A549 treated with GW870086 at 1 μM for 4 hours (cell line): ENCODE measurements at places on chromosomes 7 and 10. TPM values are rescaled to one million over a fixed set of nuclear protein-coding genes. Genes with fewer than 3 reads are reported as not detected.

UPK3BL2 gene
- total RNA-seq: 1.3 to 3.3 TPM (median 2.3 TPM) in 5 replicates

SPDYE9 gene
- total RNA-seq: not detected in 5 replicates

GOLGA7B gene
- total RNA-seq: 3.1 to 4.7 TPM (median 4.1 TPM) in 5 replicates

SLC18A3 gene
- not detected in 5 replicates for total RNA-seq

GDF2 gene
- total RNA-seq: not detected in 5 replicates

GIMAP7 gene
- total RNA-seq: not detected in 5 replicates

C10orf62 gene
- 0.11 TPM in 1 of 5 replicates, not detected in the others for total RNA-seq

ARHGAP22 gene
- 2.9 to 4.8 TPM (median 4.3 TPM) in 5 replicates for total RNA-seq

CALML5 gene
- total RNA-seq: not detected in 5 replicates

ZSCAN21 gene
- total RNA-seq: 9.7 to 11.0 TPM (median 10.2 TPM) in 5 replicates

ARHGEF35 gene
- total RNA-seq: 0.25 to 0.49 TPM (median 0.33 TPM) in 5 replicates

LFNG gene
- total RNA-seq: 15.4 to 26.6 TPM (median 25.4 TPM) in 5 replicates

CPVL gene
- total RNA-seq: 0.21 to 0.55 TPM (median 0.44 TPM) in 4 of 5 replicates, not detected in the other

RPEL1 gene
- total RNA-seq: 0.07 to 0.09 TPM in 2 of 5 replicates, not detected in the others

CPA1 gene
- total RNA-seq: not detected in 5 replicates

LUC7L2 gene
- total RNA-seq: 32.7 to 39.7 TPM (median 37.6 TPM) in 5 replicates

PTPRZ1 gene
- not detected in 5 replicates for total RNA-seq

NUTM2B gene
- total RNA-seq: 0.16 to 0.69 TPM (median 0.34 TPM) in 5 replicates

CAPZA2 gene
- 107 to 178 TPM (median 126 TPM) in 5 replicates for total RNA-seq

GPR85 gene
- total RNA-seq: not detected in 5 replicates

VSTM2A gene
- total RNA-seq: not detected in 5 replicates

OR2A42 gene
- total RNA-seq: not detected in 5 replicates

SFRP4 gene
- 2.6 to 4.1 TPM (median 3.8 TPM) in 5 replicates for total RNA-seq

OR2A7 gene
- total RNA-seq: not detected in 5 replicates

TMEM236 gene
- total RNA-seq: 0.02 to 0.05 TPM (median 0.05 TPM) in 4 of 5 replicates, not detected in the other

MRLN gene
- not detected in 5 replicates for total RNA-seq

PRPS1L1 gene
- total RNA-seq: not detected in 5 replicates

MMP21 gene
- total RNA-seq: not detected in 5 replicates

NPTX2 gene
- total RNA-seq: 0.10 to 0.27 TPM (median 0.13 TPM) in 5 replicates

AEBP1 gene
- 0.14 to 0.21 TPM in 2 of 5 replicates, not detected in the others for total RNA-seq

GCC1 gene
- 14.7 to 15.4 TPM (median 15.2 TPM) in 5 replicates for total RNA-seq

BICC1 gene
- total RNA-seq: 13.4 to 19.4 TPM (median 18.3 TPM) in 5 replicates

EIF4H gene
- total RNA-seq: 293 to 311 TPM (median 297 TPM) in 5 replicates

ZNF727 gene
- not detected in 5 replicates for total RNA-seq

TEX36 gene
- not detected in 5 replicates for total RNA-seq

TCF7L2 gene
- 14.3 to 19.7 TPM (median 17.6 TPM) in 5 replicates for total RNA-seq

ENTPD1 gene
- total RNA-seq: 0.05 TPM in 1 of 5 replicates, not detected in the others

FAM3C gene
- total RNA-seq: 36.5 to 41.8 TPM (median 40.2 TPM) in 5 replicates

ENO4 gene
- total RNA-seq: 0.13 to 0.54 TPM (median 0.18 TPM) in 4 of 5 replicates, not detected in the other
